ENCODE measurements at places on chromosomes 4 and X.
A peak's percentile ranks its signal among the peaks of the same experiment; 100 is the strongest.

- no peak for DNase-seq
Observed at GRCh38 chr4:104942990-104943743, 203.5 kb upstream of the TET2 start.

DNA sequence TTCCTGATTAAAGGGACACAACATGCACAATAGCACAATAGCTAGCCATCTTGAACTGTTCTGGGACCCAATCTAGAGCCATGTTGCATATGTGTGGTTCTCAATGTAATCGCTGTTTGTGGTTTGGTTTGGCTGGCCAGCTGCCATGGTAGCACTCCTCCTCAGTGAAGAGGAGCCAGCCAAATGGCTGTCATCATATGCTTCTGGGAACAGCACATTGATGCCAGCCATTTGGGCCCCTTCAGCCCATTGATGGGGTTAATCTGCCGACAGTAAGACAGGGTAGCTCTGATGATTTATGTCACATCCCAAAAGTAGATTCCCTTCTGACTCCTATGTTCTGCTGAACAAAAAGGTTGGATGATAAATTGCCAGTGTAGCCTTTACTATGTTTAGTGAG is 48.5 kb downstream of the AWAT2 start:
- no peak for DNase-seq

- DNase-seq = no peak
Observed at GRCh38 chr4:81704461-81704860, 232.8 kb upstream of the RASGEF1B start.

GRCh38 chrX:110310000-110310790 is 7.7 kb downstream of the AMMECR1 start:
- DNase-seq = no peak

DNA sequence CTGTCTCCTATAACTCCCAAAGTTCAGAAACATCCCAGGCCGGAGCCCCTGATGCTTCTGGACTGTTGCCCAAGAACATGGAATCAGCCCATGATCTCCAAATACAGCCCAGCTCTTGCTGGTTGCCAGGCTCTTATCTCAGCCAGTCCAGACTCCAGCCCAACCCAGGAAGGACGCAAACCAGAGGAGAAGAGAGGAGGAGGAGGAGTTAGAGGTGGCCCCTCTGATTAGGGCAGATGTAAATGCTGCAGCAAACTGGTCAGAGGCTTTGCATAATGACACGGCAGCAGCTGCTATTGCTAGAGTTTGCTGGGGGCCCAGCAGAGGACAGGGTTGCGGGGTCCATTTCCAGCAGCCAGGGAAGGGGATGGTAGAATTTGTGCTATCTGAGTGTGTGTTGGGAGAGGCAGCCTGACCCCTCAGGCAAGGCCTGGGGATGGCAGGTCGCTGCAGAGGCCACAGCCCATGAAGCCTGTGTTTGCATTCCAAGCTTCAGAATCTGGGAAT is 4.2 kb upstream of the OTUD5 start:
- DNase-seq = no peak

DNA sequence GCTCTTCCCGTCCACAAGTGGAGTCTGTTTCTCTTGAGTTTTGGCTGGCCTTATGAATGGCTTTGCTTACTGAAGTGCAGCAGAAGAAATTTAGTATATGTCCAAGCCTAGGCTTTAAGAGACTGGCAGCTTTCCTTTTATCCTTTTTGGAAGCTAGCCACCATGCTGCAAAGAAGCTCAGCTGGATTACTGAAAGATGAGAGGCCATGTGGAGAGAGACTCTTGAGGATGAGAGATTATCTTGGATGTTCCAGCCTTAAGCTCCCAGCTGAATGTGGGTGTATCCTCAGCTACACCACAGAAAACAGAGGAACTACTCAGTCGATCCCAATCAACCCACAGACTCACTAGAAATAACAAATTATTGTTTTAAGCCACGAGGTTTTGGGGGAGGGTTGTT is 12.5 kb downstream of the CCNG2 start:
- DNase-seq = no peak

GRCh38 chr4:33073811-33074210 is 2353.6 kb downstream of the PCDH7 start:
- no peak for DNase-seq

- no peak for DNase-seq
Observed at GRCh38 chr4:5900844-5901243, 8.0 kb upstream of the CRMP1 start.

DNA sequence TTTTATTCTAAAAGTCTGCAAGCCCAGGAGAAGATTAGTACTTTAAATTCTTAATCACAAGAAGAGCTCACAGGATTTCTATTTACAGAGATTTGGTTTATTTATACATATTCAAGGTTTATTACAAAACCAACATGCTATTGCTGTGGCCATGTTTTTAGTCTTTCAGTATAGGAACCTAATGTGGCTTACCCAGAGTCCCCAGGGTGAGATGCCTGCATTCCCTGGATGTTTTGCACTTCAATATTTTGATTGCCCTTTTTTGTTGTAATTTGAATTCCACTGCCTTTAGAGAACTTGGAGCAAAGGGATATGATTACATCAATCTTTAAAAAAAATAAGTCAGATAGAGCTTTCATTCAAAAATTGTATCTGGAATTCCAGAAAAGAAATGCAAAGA is 146.0 kb upstream of the FRMPD4 start:
- no peak for DNase-seq

GRCh38 chrX:79065696-79066095 is 78.8 kb upstream of the GPR174 start:
- DNase-seq = no peak

DNA sequence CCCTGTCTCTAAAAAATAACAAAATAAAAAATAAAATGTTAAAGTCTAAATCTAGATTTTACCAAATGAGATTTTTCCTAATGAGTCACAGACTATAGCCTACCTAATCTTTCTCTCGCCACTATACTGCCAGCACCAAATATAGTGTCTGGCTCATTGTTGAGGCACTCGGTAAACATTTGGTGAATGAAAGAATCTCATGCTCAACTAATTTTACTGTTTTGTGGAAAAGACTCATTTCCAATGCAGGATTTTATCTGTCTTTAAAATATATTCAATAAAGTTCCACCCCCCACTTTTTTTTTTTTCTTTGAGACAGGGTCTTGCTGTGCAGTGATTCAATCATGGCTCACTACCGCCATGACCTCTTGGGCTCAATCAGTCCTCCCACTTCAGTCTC is 71.5 kb downstream of the PLS3 start:
- DNase-seq = no peak

GRCh38 chr4:158912806-158913205 is 144.0 kb downstream of the FNIP2 start:
- no peak for DNase-seq

DNA sequence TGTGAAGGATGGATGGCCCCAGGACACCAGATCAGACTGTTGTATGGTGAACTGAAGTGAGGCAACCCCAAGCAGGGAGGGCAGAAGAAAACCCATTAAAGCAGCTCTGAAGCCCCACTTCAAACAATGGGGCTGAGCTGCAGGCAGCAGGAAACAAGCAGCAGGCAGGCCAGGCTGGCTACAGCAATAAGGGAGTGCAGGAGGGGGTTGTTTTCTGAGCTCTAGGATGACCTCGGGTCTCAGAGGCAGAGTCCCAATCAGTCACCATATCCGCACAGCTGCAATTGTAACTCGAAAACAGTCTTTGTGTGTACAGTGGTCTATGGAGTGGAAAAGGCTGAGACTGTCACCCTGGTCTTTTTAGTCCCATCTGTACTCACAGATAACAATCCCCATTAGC is 90.4 kb downstream of the COL4A6 start:
- no peak for DNase-seq

- DNase-seq = no peak
Observed at GRCh38 chrX:133636009-133636408, 220.7 kb upstream of the GPC4 start.

GRCh38 chr4:148542922-148543623 is 100.9 kb upstream of the NR3C2 start:
- DNase-seq = no peak

- no peak for DNase-seq
Observed at GRCh38 chr4:19844446-19844845, 407.3 kb upstream of the SLIT2 start.

- peak; percentile 47 for DNase-seq
Observed at GRCh38 chr4:1410491-1411325, 4.5 kb upstream of the NKX1-1 start.

- no peak for DNase-seq
Observed at GRCh38 chr4:4486969-4487368, 54.9 kb downstream of the STX18 start.

DNA sequence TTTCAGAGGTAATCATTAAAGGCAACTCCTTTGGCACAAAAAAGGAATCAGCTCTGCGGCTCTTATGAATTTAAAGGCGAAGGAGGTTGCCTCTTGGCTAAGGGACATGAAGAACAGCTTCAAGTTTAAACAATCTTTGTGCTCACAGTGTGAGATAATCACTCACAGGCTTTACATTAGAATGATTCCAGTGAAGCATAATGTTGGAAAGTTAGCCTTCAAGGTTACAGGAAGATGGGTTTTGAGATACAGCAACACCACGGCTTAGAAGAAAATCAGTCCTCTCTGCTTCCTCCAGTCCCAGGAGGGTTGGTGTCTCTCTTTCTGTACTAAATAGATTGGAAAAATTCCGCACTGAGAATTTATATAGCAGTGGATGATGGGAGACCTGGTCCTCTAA is 11.6 kb upstream of the SCD5 start:
- DNase-seq = no peak

DNA sequence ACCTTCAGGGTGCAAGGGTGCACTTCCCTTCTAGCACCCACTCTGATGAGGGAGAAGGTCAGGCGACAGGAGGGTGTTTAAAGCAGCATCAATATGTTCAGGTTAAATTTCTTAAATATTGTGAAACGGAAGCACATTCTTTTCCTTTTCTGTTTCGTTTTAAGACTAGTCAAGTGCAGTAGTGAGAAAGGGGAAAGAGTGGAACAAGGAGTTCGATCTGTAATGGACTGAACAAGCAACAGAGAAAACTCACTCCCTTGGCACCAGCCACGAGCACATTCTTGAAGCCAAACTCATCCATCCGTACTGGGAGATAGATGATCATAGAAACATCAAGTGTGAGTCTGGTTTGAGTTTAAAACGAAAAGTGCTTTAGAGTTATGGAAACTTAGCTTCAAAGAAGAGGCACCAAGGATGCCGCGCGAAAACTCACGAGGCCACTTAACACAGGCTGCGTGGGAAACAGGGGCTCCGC is 815 bp downstream of the FAM53A start:
- DNase-seq = no peak

- no peak for DNase-seq
Observed at GRCh38 chrX:39560271-39560670, 537.5 kb downstream of the BCOR start.

DNA sequence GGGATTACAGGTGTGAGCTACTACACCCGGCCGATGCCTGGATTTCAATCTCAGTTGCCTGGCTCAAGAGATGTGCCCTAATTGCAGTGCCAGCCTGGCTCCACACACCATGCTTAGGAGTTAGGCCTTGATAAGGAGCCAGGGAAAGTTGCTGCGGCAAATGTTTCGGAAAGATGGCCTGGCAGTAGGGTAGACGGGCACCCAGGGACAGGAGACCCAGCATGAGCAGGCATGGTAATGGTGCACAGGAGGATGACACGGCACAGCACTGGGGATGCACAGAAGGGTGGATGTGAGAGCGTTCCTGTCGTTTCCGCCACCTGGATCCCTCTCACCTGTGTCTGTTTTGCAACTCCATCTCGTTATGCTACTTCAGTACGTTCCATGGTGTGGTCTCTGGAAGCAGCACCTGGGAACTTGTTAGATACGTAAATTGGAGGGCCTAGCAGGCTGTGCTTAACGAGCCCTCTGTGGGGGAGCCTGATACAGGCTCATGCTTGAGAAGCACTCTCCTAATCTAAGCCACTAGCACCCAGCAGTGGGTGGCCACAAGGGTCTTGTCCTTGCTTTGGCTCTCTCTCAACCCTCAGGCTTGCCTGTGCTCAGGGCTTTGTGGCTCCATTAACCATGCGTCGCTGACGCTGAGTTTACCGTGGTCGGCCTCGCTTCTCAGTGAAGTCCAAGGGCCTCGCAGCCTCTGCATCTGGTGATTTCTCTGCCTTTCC is 20.3 kb downstream of the RNF4 start:
- DNase-seq = no peak

GRCh38 chrX:135910251-135910650 is 16.7 kb downstream of the SAGE1 start:
- no peak for DNase-seq

DNA sequence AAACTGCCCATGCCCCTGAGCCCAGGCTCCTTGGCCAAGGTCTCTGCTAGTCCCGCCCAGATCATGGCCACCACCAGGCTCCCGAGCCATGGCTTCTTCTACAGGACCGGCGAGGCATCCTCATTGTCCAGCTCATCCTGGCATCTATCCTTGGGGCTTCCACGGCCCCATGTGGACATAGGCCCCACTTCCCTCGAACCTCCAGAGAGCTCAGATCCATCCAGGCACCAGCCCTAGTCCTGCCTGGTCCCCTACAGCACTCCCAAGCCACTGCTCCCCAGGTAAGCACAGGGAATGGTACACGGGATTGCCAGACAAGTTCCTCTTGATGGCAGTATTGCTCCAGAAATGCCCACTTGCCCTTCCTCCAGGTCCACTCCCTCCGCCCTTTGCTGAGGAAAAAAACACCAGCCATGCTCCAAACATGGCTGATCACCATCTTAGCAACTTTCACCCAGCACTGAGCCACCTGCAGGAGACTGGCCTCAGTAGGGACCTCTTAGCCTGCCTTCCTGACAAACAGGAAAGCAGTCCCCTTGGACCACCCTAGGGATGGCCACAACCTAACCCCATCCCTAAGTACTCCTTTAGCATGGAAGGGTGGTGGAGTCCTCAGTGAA is 272.1 kb upstream of the AGTR2 start:
- DNase-seq = no peak

- DNase-seq = no peak
Observed at GRCh38 chr4:35711127-35711526, 533.2 kb downstream of the ARAP2 start.

DNA sequence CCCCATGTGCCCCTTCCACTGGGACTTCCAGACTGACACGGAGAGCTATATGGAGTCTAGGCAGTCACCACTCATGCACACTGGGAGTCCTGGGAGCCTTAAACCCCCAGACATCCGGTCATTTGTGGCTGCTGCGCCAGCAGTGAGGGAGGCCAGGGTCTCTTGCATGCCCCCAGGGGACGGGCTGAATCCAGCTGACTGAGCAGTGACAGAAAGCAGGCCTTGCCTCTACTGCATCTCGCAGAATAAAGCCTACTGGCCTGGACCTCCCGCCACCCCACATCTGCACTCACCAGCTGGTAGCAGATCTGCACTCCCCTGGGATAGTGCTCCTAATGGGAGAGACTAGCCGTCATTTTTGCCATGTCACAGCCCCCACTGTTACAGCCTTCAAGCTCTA is 1234.2 kb downstream of the FAM133A start:
- DNase-seq = no peak

GRCh38 chr4:56764775-56765174 is 56.7 kb downstream of the SPINK2 start:
- DNase-seq = no peak
